SJSA1 (cell line): ENCODE measurements at places on chromosomes 1 and 21.

GRCh38 chr1:14939527-14940284 lies 213.8 kb upstream of the TMEM51 start:
- no peak for DNase-seq

DNA sequence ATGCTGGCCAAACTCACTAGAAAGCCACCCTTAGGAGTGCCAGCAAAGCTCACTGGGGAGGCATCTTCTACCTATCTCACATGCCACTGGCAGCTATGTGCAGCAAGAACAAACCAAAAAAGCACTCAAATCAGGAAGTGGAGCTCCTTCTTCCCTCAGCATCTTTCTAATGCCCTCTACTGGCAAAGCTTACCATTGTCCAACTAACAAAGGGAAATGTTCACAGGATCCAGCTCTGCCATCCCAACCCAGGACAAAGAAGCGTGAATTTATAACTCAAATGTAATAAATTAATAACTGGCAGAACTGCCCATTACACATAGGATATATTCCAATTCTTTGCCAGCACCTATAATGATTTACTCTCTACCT lies 38.9 kb downstream of the LEPR start:
- peak; percentile 31 for DNase-seq

GRCh38 chr1:10633416-10633815 lies 158.7 kb downstream of the PEX14 start:
- no peak for DNase-seq

DNA sequence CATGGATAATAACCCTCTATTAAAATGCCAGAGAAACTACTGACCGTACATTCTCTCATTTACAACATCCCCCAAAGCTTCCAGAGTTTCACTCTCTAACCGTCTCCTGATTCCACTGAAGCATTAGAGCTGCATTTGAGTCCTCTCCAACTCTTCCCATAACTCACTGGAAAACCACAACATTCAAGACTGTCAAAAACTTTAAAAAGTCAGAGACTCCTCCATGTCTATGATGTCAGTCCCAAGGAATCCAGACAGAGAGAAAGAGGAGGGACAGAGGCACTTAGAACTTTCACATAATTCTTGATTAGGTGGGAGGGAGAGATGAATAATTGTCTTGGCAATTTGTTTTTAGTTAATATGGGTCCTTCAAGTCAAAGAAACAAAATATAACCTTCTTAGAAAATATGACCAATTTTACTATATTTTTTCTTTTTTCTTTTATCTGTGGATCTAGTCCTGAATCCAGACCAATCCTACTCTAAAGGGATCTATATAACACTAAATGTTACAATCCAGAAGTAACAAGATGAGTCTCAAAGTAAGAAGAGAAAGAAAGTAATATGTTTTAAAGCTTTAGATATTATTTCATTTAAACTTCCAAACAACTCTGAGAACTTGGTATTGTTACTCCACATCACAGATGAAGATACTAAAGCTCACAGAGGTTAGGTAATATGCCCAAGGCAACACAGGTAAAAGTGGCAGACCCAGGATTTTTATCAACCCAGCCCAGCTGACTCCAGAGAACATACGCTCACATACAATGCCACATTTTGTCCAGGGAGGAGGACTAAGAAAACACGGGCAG lies 23.8 kb downstream of the OTUD7B start:
- no peak for DNase-seq

DNA sequence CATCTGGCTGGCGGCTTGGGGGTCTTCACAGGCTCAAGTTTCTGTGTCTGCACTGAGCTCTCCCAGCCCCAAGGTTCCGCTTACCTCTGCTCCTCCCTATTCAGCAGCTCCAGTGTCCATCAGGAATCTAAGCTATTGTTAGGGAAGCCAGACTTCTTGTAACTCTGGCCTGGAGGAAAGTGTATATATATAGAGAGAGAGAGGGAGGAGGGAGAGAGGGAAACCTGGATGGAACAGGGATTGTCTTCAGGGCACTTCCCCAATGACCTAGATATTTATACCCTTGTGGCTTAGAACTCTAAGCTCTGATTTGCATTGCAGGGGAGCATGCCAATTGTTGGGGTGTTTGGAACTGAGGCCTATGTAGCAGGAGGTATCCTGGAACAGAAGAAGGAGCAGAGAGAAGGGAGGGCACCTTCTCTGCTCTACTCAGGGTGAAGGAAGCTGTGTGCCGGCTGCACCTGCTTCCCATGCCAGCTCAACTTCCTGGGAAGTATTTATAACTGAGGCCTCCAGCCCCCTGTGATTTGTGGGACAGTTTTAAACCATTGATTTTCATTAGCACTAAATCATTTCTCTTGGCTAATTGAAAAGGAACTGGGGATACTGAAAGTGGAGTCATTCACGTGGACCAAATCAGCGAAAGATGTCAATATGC lies 70.9 kb downstream of the NAV1 start:
- DNase-seq, result no peak

DNA sequence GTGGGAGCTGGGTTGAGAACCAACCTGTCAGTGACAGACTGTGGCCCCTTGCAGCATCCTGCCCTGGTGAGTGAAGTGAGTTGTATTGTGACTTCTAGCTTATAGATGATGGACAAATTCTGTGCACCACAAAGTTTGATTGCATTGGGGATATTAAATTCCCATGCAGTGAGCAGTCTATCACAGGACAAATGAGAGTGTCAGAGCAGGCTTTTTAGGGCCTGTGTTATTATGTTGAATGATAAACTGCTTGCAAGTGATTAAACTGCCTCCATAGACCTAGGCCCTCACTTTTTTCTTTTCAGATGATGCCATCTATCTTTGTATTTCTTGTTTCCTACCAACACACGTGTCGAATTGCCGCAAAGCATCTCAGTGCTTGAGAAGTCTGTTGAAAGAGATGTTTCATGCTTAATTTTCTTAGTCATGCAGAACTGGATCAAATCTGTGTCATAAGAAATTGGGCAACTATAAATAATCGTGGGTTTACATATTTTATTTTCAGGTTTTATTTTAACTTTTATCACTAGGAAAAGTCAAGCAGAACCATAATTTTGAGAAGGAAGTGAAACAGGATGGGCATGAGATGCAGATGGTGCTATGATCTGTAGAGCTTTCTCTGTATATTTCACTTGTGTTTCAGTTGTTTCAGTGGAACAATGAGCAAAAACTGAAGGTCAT lies 199.2 kb downstream of the S1PR1 start:
- no peak for DNase-seq

DNA sequence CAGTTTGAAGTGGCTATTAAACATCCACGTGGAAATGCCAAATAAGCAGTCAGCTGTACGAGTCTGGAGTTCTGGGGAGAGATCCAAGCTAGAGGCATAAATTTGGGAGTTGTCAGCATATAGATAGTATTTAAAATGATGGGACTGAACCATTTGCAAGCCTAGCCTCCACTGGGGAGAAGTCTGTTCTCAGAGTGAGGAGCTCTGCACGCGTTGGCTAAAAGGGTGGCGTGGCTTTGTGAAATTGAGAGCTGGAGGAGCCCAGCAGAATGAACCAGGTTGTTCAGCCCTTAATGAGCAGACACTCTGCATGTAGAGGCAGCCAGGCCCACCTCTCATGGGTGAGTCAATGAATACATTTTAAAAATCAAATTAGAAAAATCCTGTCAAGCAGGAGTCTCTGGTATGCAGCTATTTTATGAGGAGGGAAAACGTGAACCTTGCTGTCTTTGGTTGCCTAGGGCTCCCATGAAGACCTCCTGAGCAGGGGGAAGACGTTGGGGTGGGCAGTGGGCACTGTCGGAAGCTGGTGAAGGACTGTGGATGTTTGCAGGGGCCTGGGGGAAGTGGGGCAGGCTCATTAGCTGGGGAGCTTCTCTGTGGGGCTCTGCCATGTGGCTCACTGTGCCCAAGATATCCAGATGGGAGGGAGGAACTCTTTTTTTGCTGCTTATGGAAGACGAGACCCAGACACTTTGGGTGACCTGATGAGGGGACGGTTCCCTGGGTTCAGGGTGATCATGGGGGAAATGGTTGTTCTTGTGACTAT lies 18.8 kb downstream of the TMCC2 start:
- no peak for DNase-seq

GRCh38 chr1:47590523-47591225 lies 152.8 kb downstream of the FOXD2 start:
- DNase-seq, result no peak

- peak; percentile 40 for DNase-seq
Observed at GRCh38 chr1:185857442-185857841, 123.3 kb downstream of the HMCN1 start.

DNA sequence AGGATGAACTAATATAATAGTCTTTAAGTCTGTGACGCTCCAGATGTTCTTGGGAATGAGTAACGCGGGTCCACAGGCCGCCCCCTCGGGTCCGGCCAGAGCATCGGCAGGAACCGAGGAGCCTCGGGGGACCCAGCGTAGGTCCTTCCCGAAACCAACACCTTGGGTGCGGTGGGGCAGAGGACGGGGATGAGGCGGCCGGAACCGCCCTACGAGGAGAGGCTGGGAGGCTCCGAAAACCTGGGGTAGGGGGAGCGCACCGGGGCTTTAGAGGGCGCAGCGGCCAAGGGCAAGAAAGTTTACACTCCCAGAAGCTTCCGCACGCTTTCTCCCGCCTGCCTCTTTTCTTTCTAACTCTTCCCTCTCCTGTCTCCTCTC lies 7.1 kb downstream of the DMRTA2 start:
- DNase-seq, result no peak

DNA sequence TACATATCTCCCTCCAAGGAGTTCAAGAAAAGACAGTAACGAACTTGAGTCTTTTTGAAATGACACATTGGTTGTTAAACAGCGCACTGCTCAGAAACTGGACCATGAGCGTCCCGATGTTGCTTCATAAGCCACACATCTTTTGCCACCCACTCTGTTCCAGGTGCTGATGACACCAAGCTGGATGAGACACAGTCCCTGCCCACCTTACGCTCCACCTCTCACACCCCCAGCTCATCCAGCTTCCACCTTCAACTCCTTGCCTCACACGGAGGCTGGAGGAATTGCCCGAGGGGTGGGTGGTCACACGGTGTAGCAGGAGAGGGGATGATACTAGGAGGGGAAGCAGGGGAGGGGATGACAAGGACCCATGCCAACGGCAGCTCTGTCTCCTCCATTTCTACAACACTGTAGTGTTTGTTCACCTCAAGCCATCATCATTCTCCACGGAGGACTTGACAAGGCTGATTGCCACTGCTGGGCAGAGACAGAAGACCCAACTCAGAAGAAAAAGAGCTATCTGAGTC lies 148.5 kb upstream of the TNR start:
- no peak for DNase-seq

GRCh38 chr1:157193702-157194391 lies 55.7 kb upstream of the ETV3 start:
- DNase-seq, result peak; percentile 76

DNA sequence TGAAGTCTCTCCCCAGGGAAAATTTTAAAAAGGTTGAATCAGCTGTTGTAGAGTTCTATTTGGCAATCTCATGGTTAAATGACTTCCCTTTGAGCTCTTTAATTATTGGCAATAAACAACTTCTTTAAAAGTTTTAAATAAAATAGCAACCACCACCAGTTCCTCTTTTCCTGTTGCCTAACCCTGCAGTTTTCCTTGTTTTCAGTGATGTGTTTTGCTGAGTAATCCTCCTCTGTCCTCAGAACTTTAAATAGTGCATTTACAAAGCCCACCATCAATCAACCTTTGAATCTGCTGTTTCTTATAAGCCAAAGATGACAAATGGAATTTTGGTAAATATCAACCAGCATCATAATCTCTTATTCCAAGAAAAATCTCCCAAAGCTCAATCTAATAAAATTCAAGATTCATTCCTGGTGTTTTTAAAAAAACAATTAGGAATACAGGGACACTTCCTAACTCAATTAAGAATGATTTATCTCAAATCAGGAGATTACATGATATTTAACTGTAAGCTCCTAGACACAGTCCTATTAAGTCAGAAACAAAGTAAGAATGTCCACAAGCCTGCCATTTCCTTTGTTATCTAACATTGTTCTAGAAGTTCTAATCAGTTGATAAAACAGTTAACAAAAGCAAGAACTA lies 14.8 kb downstream of the AVPR1B start:
- no peak for DNase-seq

GRCh38 chr1:63662056-63662836 lies 69.0 kb downstream of the PGM1 start:
- no peak for DNase-seq

DNA sequence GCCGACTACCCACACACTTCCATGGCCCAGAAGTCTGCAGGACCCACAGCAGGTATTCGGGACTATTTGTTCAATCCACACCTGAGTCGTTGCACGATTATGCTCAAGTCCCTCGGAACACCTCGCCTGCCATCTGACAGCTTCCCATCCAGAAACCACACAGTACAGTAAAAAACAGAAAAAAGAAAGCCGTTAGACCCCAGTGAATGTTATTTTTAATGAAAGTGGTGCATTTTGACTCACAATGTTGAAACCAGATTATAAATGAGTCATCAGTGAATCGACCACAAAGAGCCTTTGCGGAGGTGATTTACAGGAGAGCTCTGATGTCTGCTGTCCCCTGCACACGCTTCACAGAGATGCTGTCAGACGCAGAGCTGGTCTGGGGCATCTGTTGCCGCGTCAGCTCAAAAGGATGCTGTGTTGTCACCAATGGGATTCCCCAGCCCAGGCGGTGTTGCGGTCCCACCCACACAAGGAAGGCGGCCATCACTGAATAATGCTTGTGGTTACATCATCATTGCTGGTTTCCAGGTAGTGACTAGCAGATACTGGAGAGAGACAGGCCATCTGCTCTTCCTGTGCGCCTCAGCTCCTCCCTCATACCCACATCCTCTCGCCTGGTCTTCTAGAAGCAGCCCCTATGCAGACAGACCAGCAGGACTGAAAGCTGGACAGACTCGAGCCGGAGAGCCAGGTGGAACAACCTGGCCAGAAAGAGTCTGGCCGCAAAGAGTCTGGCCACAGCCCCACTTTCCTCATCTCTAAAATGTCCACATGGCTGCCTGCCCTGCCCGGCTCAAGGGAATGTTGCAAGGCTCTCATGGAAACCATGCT lies 116.8 kb downstream of the TOMM20 start:
- DNase-seq, result peak; percentile 99

DNA sequence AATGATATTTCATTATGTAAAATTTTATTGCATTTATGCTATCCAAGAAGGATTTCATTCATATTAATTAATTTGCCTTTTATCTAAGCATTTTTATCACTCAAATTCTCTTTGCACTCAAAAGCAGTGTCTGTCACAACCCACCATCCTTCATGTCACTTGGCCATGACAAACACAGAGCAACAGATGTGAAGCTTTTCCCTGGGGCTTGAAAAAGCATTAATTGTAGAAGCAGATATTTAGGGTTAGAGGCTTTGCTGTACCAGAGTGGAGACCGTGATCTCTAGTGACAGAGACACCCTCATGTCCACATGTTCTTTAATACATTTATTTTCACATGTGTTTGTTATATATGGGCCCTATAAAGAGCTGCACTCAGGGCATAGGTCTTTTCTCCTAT lies 230.5 kb downstream of the SPATA17 start:
- no peak for DNase-seq
